ENCODE measurements at places on chromosomes 1 and 21.

- DNase-seq, result no peak
Observed at GRCh38 chr1:22689505-22689904, 21.1 kb upstream of the EPHB2 start.

DNA sequence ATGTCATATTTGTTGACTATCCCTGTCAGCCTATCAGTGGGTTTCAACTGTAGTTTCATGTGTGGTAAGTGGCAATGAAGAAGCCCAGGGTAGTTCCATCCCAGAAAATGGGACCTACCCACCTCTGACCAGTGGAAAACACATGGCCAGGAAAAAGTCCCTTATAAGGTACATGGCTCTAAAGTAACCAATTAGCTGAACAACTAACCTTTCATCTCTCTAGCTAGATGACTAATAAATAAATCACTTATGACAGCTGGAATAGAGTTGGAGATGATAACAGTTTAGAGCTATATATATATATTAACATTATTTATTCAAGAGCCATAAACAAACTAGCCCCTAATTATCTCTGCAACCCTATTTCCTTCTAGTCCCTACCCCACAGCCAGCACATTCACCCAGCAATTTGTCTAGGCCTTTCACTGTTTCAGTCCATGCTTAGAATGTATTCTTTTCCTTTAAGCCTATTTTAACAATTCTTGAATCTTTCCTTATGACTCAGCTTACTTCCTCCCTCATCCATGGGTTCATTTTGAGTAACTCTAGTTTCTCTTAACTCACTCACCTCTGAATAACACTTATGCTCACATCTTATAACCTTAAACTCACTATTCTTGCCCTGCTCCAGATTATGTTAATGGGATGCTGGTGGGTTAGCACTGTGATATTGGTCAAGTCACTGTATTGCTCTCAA is 83.7 kb downstream of the TNFSF18 start:
- no peak for DNase-seq

DNA sequence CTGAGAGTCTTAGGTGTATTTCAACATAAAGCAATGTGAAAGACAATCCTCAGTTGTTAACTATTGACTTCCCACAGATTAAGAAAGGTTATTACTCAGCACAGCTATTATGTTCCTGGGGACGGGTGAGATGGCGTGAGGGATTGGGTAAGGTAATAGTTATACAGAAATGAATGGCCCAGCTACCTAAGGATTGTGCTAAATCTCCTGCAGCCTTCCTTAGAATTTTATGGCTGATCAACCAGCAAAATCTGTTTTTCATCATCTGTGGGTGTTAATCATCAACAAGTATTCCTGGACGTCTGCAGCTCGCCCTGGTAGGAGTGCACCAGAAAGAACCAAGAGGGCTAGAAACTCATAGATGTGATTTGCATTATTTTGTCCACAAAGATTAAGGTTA is 146.0 kb upstream of the IVNS1ABP start:
- no peak for DNase-seq

DNA sequence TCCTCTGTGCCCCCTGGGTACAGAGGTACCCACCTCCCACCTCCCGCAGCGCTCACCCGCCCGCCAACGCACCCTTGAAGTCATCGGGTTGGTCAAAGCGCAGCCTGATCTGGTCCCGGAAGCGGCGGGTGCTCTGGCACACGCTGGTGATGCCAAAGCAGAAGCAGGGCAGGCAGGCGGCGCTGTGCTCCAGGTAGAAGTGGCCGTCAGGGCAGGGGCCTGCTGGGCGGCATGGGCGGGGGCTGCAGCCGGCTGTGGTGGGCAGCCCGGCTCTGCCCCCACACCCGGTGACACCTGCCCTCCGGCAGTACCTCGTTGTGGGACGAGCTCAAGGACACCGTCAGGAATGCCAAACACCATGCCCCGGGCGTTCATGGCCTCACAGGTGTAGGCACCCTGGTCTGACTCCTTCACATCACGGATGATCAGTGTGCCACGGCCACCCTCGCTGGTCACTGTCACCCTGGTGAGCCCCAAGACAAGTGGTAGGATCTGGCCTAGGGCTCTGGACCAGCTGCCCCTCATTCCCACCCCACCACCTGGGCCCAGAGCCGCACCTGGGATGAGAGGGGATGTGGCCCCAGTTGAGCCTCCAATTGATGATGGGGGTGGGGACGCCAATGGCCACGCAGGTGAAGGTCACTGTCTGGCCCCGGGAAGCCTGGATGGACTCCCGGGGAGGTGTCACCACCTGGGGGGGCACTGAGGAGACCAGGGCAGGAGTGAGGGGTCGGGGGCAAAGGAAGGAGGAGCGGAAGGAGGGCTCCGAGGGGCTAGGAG is 52.5 kb downstream of the HSPG2 start:
- no peak for DNase-seq

DNA sequence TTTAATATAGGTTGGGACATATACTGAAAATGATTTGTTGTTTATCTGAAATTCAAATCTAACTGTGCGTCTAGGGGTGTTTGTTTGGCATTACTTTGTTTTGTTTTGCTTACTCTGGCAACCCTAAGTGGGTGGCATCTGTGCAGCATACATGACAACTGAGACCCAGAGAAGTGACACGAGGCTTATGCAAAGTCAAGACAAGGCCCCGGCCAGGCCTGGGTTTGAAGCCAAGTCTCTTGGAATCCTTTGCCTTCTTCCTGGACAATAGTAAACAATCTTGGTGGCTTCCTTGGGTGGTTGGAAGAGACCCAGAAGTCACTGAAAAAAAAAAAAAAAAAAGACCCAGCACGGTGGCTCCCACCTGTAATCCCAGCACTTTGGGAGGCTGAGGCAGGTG is 197.6 kb upstream of the TMEM51 start:
- DNase-seq, result no peak

DNA sequence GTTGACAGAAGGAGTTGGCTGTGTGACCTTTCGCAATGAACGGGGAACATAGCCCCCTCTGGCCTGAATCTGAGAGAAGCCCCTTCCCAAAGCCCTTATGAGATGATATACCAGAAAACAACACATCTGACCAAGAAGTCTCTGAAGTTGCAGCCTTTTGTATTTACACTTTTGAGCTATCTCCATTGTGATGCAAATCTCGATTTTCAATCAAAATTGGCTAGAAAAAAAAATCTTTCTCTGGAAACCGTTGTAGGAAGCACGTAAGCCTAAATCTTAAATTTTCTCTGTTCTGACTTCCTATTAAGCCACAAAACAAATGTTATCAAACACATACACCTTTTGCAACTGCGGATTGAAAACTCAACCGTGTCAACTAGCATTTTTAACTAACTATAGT is 71.4 kb upstream of the OLIG2 start:
- no peak for DNase-seq

DNA sequence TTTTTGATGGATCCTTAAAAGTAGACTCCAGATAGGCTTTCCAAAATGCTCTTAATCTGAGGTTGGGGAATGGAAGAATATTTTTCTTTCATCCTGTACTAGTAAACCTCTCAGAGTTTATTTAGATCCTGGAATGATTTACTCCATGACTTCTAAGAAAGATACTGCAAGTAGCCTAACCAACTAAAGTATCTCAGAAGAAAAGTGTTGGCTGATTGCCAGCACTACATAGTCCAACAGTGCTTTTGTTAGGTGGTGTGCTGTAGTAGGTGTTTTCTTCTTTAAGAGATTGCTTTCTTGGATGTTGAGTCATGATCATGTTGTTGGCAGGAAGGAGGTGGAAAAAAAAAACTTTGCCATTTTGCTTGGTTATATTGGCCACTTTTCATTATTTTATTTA is 119.8 kb downstream of the OSBPL9 start:
- DNase-seq, result no peak

GRCh38 chr1:46067652-46068051 is 64.8 kb downstream of the PIK3R3 start:
- no peak for DNase-seq

DNA sequence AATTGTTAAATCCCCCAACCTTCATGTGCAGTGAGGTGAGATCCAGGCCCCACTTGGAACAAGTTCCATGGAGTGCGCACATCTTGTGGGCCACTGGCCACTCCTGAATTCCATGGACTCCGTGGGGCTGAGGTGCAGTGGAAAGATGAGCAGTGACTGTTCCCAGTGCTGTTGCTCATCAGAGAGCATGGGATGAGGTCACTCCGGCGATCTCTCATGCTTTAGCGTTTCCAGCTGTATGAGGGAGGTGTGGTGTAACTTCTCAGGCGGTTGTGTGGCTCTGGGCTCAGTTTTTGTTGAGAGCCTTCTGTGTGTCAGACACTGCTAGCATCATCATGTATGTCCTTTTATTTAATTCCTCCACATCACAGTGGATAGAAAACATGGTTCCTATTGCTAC is 96.2 kb downstream of the GALNT2 start:
- DNase-seq, result no peak

GRCh38 chr1:181919542-181919941 is 142.0 kb downstream of the ZNF648 start:
- DNase-seq, result no peak

DNA sequence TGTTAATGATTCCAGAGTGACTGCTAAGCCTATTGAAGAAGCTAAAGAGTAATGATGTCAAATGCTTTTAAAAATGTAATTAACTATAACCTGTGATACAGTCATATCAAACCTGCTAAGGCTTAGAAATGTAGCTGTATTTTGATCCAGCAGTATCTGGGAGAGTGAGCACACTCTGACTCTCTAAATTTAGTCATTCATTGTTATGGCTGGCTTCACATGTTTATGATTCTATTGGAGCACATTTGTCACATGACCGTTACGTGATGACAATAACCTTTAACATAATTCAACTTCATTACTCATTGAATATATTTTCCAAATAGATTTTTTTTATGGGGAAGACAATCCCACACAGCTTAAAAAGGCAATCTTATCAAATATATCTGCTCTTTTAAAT is 587.1 kb downstream of the LMO4 start:
- DNase-seq, result no peak

DNA sequence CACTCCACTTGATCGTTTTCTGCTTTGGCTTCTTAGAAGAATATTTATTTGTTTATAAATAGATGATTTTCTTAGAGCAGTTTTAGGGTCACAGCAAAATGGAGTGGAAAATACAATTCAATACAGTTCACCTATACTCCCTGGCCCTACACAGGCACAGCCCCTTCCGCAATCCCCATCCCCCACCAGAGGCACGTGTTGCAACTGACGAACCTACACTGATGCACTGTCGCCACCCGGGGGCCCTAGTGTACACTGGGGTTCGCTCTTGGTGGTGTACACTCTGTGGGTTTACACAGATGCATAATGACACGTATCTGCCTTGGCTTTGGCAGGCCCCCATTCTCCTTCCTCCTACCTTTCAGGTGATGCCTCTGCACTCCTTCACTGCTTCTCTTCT is 8.0 kb downstream of the ECHDC2 start:
- DNase-seq, result no peak

DNA sequence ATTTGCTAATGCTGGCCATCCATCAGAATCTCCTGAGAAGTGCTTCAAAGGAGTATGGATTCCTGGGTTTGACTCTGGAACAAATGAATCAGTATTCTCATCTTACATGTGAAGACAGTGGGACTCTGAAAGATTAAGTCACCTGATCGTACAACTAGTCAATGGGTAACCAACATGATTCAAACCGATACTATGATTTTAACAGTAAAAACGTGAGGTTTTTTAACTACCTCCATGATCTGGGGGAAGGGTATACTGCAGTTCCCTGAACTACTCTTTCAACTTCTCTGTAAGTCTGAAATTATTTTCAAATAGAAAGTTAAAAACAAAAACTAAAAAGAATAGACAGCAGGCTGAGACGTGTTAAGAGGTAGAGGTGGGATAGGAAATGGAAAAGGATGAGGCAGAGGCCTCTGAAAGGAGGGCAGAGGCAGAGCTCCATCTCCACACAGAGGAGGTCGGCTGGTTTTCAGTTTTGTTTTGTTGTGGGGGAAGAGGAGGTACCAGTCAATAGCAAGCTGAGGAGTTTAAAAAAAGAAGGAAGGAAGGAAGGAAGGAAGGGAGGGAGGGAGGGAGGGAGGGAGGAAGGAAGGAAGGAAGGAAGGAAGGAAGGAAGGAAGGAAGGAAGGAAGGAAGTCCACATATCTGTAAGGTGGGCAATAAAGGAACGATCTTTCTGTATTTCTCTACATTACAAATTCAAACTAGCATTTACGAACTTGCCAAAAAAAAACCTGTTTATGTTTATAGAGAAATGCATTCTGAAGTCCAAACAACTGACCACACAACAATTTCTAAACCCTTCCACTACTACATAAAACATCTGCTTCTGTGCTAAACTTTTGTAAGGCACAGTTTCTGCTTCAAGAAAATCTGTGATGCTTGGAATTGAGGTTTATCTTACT is 213.1 kb downstream of the RERE start:
- DNase-seq, result peak; percentile 36

DNA sequence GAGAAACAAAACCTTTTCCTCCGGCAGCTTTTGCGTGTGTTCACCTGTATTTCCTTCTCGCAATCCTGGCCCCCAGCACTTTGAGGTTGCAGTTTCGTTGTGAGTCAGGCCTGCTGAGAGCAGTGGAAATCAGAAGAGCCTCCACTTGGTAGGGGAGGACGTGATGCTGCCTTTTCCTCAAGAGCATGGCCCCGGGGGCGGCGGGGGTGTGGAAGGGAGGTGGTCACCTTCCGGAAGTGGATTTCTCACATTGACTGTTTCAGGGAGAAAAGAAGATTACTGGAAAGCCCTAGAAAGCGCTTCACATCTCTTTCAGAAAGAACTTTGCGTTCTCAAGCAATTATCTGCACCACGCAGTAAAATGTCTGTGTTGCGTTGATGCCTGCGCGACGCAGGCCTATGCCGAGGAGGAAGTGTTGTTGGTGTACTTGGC is 12.2 kb upstream of the IL10 start:
- DNase-seq, result peak; percentile 51

DNA sequence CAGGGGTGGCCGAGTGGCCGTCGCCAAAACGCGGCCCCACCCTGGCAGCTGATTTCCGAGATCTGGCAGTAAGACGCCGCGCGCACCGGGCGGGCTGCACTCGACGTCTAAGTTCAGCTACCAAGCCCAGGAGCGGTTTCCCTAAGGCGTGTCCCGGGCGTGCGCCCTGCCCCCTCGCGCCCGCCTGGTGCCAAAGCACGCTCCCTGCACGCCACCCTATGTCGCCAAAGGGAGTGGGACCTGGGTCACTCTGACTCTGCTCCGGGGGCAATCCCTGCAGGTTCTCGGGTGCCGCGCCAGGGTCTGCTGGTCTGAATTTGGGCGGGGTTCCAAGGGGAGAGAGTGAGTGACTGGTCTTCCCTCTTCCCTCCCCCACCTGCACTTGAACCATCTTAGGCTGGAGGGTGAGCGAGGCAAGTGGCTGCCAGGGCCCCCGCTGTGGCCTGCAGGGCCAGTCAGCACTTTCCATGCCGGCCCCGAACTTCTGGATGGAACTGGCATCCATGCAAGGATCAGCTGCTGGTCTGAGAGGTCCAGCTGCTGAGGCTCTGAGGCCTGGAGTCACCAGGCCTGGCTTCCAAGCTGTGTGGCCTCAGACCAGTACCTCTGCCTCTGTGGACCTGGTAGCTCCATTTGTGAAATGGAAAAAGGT is at the start of gene LRRC38:
LRRC38 (minus strand) TSS at position 109 of the 652 bp plus-strand sequence. CDS start 410 bp downstream, outside the sequence.
- DNase-seq, result no peak
